ENCODE measurements at places on chromosomes 11 and 22.

DNA sequence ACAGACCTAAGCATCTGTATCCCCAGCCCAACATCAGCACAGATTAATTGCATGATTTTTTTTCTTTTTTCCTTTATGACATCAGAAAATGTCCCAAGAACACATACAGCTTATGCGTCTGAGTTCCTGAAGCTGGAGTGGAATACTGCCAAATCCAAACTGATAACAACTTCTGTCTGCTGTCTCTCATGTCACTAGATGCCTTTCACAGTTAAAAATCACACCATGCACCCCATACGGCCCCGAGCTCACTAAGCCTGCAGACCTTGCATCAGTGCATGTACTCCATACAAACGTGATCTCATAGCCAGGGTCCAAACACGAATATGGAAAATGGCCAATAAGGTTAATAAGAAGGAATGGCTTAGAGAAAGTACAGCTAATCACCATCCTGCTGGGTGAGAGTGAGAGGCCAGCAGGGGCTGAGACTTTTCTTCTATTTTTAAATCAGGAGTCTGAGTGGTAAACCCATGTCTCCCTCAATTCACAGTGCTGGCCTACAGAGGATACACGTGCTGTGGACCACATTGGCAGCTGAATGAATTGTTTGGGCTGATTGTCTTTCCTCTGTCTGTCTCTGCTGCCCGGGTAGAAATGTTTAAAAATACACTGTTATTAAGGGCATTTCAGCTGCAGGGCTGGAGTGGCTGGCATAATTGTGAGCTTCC lies 350.6 kb upstream of the RAG2 start:
- DNase-seq, result no peak

DNA sequence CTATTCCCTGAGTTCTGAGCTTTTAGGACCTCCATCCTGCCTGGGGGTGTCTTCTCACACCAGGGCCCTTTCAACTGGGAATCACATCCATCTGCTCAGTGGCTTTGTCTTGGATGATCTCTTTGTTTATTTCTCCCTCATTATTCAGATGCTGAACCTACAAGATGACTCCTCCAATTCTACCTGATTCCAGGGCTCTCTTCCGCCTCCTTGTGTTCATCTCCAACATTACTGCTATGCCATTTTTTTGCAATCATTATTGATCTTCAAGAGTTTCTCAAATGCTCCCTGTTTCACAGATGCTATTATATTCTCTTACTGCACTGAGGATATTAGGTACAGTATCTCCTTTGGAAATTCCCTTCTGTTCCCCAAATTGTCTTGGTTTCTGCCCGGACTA lies 307.7 kb downstream of the SHANK2 start:
- no peak for DNase-seq

- DNase-seq, result no peak
Observed at GRCh38 chr11:101487775-101488174, 96.0 kb downstream of the TRPC6 start.

DNA sequence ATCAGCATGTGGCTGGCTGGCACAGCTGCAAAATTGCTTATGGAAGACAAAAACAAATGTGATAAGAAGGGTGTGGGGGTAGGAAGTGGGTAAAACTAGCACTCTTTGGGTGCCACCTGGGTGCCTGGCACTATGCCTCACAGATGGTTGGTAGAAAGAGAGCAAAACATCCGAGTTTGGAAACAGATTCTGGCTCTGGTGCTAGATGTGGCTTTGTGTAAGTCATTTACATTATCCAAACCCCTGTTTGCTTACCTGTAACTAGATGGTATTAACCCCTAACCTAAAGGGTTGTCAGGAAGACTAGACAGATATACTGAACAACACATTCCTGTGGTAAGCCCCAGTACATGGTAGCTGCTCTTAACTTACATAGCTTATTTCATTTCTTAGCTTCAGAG lies 905.6 kb downstream of the DLG2 start:
- no peak for DNase-seq

- DNase-seq, result no peak
Observed at GRCh38 chr11:15146271-15147003, 31.7 kb downstream of the INSC start.

DNA sequence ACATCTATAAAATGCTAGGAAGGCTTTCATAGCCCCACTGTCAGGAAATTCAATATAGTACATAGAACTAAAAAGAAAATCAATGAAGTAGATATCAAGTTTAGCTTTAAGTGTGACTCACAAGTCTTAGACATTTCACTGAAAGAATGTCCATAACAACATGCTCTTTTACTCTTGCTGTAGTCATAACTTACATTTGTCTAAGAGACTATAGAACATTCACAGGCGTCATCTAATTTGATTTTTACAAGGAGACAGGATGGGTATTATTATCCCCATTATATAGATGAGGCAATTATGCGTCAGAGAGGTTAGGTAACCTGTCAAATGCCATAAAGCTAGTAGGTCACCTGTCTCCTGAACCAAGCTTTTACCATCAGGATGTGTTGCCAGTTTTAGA lies 36.9 kb downstream of the BDNF start:
- no peak for DNase-seq

DNA sequence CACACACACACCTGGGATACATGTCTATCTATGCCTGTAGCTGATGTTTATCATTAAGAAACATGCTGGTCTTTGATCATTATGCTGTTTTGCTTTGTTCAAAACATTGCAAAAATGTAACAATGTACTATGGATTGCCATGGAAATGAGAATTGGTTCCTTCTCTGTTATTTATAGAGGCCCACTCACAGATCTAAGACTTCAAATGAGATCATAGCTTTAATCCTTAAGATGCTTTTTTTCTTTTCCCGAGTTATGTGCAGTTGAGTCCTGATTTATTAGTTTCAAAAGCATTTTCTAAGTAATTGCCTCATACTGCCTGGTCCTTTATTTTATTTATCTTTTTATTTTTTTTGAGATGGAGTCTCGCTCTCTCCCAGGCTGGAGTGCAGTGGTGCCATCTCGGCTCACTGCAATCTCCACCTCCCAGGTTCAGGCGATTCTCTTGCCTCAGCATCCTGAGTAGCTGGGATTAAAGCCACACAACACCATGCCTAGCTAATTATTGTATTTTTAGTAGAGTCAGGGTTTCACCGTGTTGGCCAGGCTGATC lies 131.4 kb downstream of the LUZP2 start:
- DNase-seq, result no peak

GRCh38 chr11:66586136-66586535 lies 6.7 kb downstream of the CCDC87 start:
- DNase-seq, result no peak

GRCh38 chr11:35911013-35911412 lies 32.8 kb upstream of the LDLRAD3 start:
- no peak for DNase-seq

DNA sequence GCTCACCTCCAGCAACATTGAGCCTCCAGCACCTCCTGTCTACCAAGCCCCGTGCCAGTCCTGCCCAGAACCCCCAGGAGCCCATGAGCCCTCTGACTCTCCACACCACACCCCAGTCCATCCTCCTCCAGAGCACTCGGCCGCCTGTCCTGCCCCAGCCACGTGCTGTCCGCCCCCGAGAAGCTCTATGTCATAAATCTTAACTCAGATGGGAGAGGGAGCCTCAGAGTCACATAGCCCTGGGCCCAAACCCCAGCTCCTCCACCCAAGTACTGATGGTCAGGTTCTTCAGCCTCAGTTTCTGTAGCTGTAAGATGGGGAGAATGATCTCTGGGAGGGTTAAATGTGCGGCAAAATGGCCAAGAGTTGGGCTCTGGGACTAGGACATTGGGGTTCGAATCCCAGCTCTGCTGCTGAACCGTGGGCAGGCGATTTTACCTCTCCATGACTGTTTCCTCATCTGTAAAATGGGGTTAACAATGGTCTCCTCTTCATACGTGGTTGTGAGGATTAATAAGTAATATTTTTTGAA lies 27.8 kb downstream of the CYTH4 start:
- no peak for DNase-seq

- DNase-seq, result no peak
Observed at GRCh38 chr11:126391970-126392632, 36.6 kb downstream of the ST3GAL4 start.

DNA sequence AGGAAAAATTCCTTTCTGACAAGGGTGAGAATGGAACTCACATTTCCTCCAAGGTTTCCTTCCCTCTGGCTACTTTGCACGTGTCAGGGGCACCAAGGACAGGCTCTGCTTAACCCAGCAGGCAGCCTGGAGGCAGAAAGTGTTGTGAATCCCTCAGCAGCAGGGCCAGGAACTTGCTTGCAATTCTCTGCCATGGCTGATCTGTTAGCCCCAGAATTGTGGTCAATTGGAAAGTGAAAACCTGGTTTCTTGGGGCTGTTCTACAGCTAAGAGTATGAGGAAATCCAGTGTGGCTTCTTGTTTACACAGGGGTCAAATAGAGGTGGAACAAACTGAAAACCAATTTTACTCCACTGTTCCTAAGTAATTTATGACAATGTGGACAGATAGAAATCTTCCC lies 38.3 kb upstream of the CEP295 start:
- no peak for DNase-seq

- DNase-seq, result peak; percentile 21
Observed at GRCh38 chr22:50621356-50621880, 6.5 kb downstream of the ARSA start.

DNA sequence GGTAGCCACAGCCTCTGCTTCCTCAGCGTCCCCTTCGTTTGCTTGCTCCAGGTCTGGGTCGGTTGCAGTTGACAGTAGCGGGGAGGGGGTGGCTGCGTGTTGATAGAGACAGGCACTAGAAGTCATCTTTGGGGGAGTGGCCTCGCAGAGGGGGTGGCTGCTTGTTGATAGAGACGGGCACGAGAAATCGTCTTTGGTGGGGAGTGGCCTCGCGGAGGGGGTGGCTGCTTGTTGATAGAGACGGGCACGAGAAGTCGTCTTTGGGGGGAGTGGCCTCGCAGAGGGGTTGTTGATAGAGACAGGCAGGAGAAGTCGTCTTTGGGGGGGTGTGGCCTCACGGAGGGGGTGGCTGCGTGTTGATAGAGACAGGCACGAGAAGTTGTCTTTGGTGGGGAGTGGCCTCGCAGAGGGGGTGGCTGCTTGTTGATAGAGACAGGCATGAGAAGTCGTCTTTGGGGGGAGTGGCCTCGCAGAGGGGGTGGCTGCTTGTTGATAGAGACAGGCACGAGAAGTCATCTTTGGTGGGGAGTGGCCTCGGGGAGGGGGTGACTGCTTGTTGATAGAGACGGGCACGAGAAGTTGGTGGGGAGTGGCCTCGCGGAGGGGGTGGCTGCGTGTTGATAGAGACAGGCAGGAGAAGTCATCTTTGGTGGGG lies 328.3 kb downstream of the TBC1D22A start:
- no peak for DNase-seq

DNA sequence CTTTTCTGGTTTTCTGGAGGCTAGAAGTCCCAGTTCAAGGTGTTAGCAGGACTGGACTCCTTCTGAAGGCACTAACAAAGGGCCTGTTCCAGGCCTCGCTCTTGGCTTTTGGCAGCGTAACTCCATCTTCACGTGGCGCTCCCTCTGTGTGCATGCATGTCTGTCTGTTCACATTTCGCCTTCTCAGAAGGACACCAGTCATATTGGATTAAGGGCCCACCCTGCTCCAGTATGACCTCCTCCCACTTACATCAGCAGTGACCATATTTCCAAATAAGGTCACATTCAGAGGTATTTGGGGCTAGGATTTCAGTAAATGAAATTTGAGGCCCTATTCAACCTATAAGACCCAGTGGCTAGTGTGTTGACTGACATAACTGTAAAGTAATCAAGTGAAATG lies 20.0 kb downstream of the APLP2 start:
- no peak for DNase-seq

DNA sequence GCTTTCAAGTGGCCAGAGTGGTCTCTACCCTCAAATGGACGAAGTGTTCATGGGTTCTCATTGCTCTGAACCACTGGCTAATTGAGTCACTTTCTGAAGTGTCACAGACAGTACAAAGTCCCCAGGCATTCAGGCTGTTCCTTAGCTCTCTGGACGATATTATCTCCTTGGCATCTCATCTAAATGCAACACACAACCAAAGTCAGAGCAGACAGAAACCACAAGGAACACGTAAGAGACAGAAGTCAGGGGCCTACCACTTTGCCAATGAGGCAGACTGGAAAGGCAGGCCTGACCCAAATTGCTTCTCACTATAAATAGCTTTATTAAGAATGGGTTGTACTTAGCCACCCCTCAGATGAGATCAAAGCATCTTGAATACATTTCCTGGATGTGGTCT lies 29.0 kb upstream of the LDLRAD3 start:
- no peak for DNase-seq

DNA sequence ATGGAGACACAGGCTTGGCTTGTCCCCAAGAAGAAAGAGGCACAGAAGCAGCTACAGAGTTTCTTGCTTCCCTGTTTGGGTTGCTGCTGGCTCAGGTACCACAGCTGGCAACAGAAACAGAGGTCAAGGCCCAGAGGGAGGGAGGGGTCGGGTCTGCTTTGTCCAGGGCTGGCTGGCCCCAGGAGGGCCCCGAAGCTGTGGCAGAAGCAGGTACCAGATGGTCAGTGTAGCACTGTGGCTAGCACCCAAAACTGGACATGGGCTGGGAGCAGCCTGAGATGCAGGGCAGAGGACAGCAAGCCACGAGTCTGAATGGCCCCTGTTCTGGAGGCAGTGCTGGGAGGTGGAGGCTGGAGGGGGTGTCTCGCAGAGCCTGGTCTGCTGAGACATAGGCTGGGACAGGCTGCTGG lies 52.3 kb upstream of the CCDC188 start:
- DNase-seq, result no peak
